ENCODE measurements at places on chromosomes 6 and 20.

GRCh38 chr20:58198384-58198783, 30.1 kb downstream of the ANKRD60 start:
- DNase-seq, result no peak

GRCh38 chr6:18034798-18035202, 47.4 kb upstream of the KIF13A start:
- no peak for DNase-seq

- DNase-seq, result no peak
Observed at GRCh38 chr6:135191508-135192255, 10.6 kb downstream of the MYB start.

DNA sequence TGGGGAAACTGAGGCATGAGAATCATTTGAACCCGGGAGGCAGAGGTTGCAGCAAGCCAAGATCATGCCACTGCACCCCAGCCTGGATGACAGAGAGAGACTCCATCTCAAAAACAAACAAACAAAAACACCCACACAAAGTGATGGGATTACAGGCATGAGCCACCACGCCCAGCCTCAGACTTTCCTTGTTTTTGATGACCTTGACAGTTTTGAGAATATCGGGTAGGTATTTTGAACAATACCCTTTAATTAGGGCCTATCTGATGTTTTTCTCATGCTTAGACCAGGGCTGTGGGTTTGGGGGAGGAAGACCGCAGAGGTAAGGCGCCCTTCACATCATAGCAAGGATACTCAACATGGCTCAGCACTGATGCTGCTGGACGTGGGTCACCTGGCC, 63.4 kb downstream of the ADNP start:
- no peak for DNase-seq

DNA sequence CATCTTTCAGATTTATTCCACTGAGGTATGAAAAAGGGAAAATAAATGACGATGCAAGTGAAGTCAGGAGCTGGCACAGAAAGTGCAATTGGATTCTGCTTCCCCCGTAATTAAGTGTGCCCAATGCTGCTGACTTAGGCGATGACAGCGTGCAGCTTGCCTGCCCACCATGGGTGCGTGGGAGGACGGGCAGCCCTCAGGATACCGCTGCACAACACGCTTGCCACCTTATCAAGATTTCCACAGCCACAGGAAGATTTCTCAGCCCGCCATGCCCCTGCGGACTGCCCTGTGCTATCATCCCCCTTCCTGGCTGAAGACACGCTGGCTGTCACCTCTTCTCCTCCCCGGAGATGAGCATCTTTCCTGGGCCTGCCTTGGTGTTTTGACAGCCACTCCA, 103.3 kb upstream of the BACH2 start:
- no peak for DNase-seq

- no peak for DNase-seq
Observed at GRCh38 chr6:33197431-33198048, 2.9 kb downstream of the RXRB start.

- no peak for DNase-seq
Observed at GRCh38 chr20:5127859-5128424, 1.1 kb downstream of the CDS2 start.

- DNase-seq, result no peak
Observed at GRCh38 chr6:48916607-48917006, 546.4 kb downstream of the MMUT start.

- DNase-seq, result no peak
Observed at GRCh38 chr6:13351271-13351670, 22.9 kb upstream of the TBC1D7 start.

DNA sequence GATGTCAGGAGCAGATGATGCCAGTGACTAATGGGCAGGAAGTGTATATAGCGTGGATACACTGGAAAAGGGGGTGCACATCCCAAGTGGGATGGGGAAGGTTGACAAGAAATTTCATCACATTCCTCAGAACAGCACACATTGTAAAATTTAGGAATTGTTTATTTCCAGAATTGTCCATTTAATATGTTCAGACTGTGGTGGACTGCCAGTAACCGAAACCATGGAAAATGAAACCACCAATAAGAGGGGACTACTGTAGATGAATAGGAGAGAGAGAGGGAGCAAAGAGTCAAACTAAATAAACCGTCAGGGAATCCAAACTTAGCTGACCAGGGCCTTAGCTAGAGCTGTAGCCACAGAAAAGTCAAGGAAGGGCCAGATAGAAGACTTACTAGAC, 164.4 kb upstream of the PRDM1 start:
- no peak for DNase-seq

DNA sequence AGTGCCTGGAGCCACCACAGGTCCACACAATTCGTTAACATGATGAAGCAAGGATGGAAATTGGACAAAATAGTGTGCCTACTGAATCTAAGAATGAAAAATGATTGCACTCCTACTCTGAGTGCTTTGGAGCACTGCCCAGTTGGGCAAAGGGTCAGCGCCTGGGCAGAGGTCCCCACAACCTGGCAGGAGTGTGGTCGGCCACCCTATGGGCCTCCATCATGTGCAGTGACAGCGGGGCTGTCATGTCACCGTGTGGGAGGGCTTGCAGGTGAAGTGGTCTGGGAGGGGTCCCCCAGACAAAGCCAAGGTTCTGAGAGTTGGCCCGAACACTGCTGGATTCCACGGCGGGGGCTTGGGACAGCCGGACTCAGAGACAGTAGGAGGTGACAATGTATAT, 36.2 kb upstream of the CD93 start:
- DNase-seq, result no peak

DNA sequence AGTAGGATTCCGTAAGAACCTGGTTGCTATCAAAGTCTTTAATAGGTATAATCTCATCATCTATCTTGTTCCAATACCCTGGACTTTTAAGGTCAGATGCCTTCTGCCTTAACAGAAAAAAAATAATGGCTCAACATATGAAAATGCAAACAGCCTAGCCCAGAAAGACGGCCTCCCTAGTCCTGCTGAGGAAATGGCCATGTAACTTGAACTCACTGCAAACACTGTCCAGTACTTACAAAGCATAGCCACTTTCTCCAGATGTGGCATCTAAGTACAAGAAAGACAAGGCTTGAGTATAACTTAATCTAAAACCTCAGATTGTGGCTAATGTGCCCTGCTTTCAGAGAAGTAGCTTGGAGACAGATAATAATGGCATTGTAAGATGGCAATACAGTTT, 26.5 kb downstream of the FASTKD5 start:
- DNase-seq, result no peak

DNA sequence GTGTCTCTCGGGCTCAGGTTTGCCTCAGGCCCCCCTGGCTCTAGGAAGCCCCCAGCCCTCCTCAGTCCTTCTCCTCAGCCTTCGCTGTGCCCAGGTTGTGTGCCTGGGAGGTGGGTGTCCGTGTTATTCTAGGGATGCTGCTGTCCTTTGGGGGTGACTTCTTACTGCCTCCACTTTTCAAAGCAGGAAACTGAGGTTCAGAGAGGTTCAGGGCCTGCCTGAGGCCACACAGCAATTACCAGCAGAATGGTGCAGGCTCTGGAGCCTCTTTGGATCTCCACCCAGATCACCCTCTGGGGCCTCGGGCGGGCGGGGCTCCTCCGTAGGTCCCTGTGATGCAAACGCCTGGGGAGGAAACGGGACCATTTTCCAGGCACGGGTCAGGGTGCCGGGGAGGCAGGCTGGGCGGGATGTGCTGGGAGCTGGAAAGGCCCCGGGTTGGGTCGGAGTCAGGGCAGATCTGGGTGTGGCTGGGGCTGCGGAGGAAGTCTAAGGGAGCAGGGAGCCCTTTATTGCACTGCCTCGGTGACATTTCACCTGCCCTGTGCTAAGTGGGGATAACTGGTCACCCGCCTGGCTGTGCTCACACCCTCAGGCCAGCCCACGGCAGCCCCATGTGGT, 23.2 kb downstream of the GATA5 start:
- DNase-seq, result no peak

DNA sequence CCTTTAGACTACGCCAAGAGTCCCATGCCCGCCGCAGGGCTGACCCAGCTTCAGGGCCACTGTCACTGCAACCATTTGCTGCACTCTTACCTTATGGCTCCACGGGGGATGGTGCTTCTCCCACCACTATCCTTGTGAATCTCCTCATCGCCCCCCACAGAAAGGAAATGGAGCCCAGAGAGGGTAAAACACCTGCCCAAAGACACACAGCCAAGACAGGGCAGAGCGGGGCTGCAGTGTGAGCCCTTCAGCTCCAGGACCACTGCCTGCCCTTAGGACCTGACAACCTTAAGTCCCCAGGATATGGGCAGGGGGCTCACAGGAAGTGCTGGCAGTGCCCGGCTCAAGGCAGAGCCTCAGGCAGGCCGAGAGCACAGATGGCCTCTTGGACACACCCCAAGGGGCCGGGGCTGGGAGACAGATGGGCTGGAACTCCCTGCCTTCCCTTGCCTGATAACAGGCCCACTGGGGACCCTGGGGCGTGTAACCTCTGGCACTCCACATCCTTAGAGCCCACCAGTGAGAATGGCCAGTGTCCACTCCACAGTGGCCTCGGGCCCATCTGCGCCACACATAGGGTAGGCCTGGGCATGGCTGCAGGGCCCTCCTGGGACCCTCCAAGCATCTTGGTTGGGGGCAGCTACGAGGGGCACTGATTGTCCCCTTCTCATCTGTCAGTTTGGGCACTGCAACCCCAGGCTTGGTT, 265.2 kb downstream of the TAF4 start:
- no peak for DNase-seq

- no peak for DNase-seq
Observed at GRCh38 chr6:3165631-3166534, 8.5 kb upstream of the TUBB2A start.

- DNase-seq, result no peak
Observed at GRCh38 chr20:51884561-51884960, 82.2 kb upstream of the SALL4 start.

GRCh38 chr6:107543088-107543487, 53.2 kb downstream of the SOBP start:
- no peak for DNase-seq

All from activated T-cell treated with anti-CD3 and anti-CD28 coated beads for 48 hours (primary cell).